Activated naive CD4-positive, alpha-beta T cell treated with Interleukin-2 at 50 U/mL for 16 hours (primary cell): ENCODE measurements at places on chromosomes 6 and 20.

GRCh38 chr6:107866606-107867301 is 42.6 kb upstream of the SCML4 start:
- no peak for DNase-seq

DNA sequence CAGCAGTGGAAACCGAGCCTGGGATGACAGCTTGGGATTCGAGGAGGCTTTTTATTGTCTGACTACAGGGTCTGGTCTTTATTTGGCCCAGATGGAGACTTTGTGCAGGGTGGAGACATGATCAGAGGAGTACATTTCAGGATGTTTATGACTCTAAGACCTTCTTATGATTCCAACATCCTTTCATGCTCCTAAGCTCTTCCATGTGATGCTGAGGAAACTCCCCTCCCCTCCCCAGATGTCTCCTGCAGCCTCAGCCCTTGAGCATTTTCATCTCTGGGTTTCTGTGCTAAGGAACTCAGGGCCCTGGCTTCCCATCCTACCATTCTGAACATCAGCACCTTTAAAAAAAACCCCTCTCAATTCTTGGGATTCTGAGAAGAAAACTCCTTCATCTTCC is 186.6 kb downstream of the SOX4 start:
- DNase-seq = no peak

DNA sequence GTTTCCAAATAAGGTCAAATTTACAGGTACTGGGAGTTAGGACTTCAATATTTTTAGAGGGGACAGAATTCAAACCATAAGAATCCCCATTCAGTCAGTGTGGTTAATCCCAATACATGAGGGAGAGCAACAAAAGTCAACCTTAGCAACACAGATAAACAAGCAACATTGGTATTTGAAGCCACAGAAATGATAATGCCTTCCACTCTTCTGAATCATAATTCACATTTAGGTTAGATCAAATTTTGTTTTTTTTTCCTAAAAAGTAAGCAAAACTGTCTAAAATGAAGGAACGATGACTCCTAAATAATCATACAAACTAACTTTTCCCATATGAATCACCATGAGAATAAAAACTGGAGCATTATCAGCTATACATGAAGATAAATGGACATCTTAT is 246.0 kb upstream of the TENT5A start:
- no peak for DNase-seq

DNA sequence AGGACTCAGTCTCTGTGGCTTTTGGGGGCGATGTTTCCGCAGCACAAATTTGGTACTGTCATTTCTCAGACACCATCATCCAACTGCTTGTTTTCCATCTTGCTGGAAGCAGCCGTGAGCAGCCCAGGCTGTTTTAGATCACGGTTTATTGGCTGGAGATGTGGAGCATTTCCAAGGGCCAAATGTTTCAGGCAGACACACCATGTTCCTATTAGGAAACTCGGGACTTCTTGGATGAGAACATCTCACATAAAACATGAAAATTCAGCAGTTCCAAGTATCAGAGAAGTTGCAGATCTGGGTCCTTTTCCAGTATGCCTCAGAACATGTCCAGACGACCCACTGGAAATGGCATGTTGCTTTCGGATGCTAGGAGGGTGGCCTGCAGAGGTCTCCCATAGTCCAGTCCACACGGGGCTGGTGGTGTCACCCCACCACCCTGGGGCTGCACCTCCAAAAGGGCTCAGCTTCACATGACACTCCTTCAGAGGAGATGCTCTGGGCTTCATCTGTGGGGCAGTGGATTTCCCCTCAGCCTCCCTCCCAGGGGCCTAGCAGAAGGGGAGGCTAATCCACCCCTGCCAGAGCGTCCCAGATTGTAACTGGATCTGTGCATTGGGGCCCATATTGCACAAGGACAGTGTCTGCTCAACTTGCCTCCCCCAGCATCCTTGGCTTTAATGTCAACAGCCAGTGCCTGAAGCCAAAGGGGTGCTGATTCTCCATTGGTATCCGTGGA is 176.3 kb downstream of the SCP2D1 start:
- no peak for DNase-seq
